ENCODE measurements at places on chromosomes 1 and 21. TPM values are rescaled to one million over a fixed set of nuclear protein-coding genes. Genes with fewer than 3 reads are reported as not detected.

DNA sequence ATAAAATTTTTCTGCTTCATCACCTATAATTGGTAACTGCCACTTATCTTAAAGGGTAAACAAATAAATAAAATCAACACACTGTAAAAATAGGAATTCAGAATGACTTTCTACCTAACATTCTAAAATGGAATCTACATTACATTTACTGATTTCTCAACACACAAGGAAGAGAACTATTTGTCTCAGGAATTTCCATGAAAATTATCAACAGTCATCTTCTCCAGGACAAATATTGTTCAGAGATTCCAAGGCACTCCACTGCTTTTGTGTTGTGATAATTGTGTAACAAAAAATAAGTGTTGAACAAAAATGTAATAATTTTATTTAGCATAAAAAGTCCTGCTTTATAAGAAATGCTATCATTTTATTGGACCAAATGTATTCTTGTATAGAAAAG lies 7.3 kb downstream of the ODF2L start:
- no peaks in the 10 kb centered on the region for H3K27me3 ChIP-seq
- DNase-seq, result no peak
- H3K36me3 ChIP-seq, result no peaks in the 10 kb centered on the region
- no peaks in the 10 kb centered on the region for H3K4me1 ChIP-seq
- no peak overlapping the region for H3K4me3 ChIP-seq

GRCh38 chr1:108011295-108011694 lies 46.3 kb upstream of the VAV3 start:
- H3K36me3 ChIP-seq, result no peaks in the 10 kb centered on the region
- H3K4me3 ChIP-seq, result no peak overlapping the region
- no peak for DNase-seq
- H3K27me3 ChIP-seq, result peaks cover 27% of the 10 kb centered on the region

The OLIG2 gene
- total RNA-seq, result not detected

DNA sequence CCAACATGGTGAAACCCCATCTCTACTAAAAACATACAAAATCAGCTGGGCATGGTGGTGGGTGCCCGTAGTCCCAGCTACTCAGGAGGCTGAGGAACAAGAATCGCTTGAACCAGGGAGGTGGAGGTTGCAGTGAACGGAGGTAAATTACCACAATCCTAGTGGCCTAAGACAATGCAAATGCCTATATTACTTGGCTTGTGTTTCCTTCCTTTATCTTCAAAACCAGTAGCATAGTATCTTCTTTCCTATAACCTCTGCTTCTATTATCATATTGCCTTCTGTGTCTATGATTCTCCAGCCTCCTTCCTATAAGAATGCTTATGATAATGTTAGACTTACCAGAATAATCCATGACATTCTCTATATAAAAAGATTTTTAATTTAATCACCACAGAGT lies 156.2 kb upstream of the RGS18 start:
- no peaks in the 10 kb centered on the region for H3K4me1 ChIP-seq
- H3K36me3 ChIP-seq, result no peaks in the 10 kb centered on the region
- no peaks in the 10 kb centered on the region for H3K27me3 ChIP-seq

The IBA57 gene
- 11.6 TPM for total RNA-seq

DNA sequence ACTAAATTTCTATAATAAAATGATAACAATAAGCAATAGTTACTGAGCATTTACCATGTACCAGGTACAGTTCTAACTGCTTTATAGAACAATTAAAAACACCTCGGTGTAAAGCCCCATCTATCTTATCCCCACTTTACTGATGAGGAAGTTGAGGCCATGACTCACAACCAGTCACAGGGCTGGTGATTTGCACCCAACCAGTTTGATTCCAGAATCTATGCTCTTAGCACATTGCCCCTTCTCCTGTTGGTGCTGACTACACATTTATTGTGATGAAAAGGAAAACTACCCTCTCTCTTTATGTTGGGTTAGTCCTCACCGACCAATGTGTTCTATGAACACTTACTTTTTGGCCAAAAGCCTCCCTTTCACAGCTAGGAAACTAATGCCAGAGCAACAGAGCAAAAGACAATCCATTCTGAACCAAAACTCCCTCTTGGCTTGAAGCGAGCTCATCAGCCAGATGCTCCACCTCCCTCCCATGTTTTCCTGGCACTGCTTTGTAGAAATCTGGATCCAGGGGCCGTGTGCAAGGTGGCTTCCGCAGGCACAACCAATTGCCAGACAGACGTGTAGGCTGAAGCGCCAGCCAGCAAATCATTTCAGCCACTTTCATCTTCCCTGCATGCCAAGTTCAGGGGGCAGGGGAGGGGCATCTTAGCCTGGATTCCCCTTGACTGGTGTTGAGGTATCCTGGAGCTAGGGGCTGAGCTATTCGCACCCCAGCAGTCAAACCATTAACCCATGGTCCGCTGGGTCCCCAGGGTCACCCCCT lies 32.0 kb upstream of the SLC30A1 start:
- H3K4me3 ChIP-seq, result no peak overlapping the region
- no peaks in the 10 kb centered on the region for H3K36me3 ChIP-seq
- H3K4me1 ChIP-seq, result peaks cover 8% of the 10 kb centered on the region
- DNase-seq, result no peak
- H3K27ac ChIP-seq, result no peak overlapping the region

The TTC39A gene
- total RNA-seq, result 15.4 TPM

DNA sequence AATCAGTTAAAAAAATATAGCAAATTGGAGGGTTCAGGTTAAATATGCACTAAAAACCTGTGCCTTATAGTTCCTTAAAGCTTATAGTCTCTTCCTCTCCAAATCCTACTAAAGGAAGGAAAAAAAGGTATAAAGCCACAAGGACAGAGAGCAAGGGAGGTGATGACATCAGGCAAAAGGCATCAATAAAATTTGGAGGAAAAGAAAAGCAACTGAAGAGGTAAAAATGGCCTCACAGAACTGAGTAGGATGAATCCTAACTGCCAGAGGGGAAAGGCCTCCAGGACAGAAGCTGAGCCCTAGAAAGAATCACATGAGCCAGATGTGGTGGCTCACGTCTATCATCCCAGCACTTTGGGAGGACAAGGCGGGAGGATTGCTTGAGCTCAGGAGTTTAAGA lies 8.1 kb downstream of the CCSAP start:
- H3K36me3 ChIP-seq, result 0 out of 2 replicates have a peak, but pooled peaks cover 5% of the 10 kb centered on the region
- no peak overlapping the region for H3K27ac ChIP-seq
- no peaks in the 10 kb centered on the region for H3K27me3 ChIP-seq
- peaks cover 6% of the 10 kb centered on the region for H3K4me1 ChIP-seq
- DNase-seq, result no peak

DNA sequence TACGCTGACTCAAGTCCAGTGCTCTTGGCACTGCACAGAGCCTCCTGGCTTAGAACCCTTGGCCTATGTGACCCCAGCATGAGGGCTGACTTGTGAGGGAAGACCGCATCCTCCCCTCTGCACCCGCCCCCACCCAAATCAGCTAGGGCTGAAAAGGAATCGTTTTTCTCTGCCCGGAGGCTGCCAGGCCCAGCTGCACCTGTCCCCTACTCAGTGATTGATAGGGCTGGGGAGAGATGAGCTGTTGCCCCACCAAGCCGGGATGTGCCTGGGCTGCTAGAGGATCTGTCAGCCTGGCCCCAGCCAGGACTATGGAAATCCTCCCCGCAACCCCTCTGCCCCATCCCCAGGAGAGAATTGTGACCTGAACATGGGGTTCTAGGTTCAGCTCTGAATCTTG lies 20.6 kb downstream of the MYOG start:
- H3K4me1 ChIP-seq, result no peaks in the 10 kb centered on the region
- no peaks in the 10 kb centered on the region for H3K36me3 ChIP-seq
- H3K27me3 ChIP-seq, result no peaks in the 10 kb centered on the region
- H3K27ac ChIP-seq, result no peak overlapping the region

GRCh38 chr21:35178827-35179226 lies 129.7 kb upstream of the RUNX1 start:
- H3K36me3 ChIP-seq, result no peaks in the 10 kb centered on the region
- H3K27me3 ChIP-seq, result no peaks in the 10 kb centered on the region
- DNase-seq, result no peak
- no peak overlapping the region for H3K27ac ChIP-seq

The INAVA gene
- total RNA-seq, result 18.8 TPM

The SLC9C2 gene
- not detected for total RNA-seq

DNA sequence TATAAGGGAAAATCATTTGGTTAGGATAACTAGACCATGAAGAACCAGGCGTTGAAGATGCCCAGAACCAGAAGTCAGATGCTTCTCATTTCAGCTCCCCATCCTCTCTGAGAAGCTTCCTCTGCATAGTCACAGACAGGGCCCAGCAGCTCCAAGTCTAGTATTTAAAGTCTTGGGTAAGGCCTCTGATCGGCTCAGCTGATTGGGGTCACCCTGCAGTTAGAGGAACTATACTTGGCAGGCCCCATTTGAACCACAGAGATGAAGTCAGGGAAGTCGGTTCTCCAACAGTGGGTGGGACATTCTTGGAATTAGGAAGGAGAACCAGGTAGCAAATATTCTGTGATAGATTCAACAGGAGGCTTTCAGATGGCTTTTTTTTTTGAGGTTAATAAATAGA lies 48.3 kb downstream of the SLC22A15 start:
- no peaks in the 10 kb centered on the region for H3K36me3 ChIP-seq
- H3K4me3 ChIP-seq, result no peak overlapping the region
- H3K27ac ChIP-seq, result no peak overlapping the region
- H3K27me3 ChIP-seq, result no peaks in the 10 kb centered on the region
- DNase-seq, result no peak

The SYNC gene
- total RNA-seq, result 1.3 TPM

The LINGO4 gene
- not detected for total RNA-seq

- DNase-seq, result no peak
- no peak overlapping the region for H3K4me3 ChIP-seq
- no peaks in the 10 kb centered on the region for H3K4me1 ChIP-seq
- H3K27ac ChIP-seq, result no peak overlapping the region
- H3K36me3 ChIP-seq, result peaks cover 12% of the 10 kb centered on the region
- no peaks in the 10 kb centered on the region for H3K27me3 ChIP-seq
Observed at GRCh38 chr21:42764883-42765282, 111.5 kb downstream of the PDE9A start.

All from HCT116 (cell line).